ENCODE measurements at places on chromosomes 7 and 10.
A peak's percentile ranks its signal among the peaks of the same experiment; 100 is the strongest.

- no peak for DNase-seq
Observed at GRCh38 chr7:132544025-132544424, 32.2 kb downstream of the PLXNA4 start.

DNA sequence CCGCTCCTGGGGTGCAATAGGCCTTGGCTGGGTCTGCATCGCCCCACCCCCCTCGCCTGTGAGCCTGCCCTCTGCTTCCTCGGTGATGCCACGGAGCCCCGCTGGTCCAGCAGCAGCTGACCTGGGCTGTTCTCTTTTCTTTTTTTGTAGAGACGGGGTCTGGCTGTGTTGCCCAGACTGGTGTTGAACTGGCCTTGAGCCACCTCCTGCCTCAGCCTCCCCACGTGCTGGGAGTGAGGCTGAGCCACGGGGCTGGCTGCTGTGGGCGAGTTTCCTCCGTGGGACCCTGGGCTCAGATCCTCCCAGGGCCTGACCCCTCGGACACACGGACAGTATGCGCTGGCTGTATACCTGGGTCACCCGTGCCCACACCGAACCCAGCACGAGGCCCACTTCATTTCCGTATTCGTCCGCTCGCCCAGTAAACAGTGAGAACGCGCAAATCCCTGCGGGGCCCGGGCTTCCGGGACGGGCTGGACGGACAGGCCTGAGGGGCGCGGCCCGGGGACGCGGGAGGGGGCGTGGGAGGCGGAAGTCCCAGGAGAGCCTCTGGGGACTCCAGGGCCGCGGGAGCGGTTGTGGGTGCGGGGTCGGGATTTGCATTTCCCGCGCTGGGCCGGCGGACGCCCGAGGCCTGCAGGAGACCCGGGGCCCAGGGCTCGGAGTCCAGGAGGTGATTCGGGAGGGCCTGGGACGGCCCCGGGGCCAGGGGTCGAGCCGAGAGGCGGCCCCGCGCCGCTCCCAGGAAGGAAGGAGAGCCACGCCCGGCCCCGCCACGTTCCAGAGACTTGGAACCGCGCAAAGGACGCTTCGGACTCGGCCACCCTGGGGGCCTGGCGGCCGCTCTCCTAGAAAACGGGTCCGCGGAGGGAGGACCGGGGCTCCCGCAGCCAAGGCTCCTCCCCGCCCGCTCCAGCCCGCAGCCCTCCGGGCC is 57.7 kb upstream of the DNAJB6 start:
- DNase-seq = peak; percentile 75

DNA sequence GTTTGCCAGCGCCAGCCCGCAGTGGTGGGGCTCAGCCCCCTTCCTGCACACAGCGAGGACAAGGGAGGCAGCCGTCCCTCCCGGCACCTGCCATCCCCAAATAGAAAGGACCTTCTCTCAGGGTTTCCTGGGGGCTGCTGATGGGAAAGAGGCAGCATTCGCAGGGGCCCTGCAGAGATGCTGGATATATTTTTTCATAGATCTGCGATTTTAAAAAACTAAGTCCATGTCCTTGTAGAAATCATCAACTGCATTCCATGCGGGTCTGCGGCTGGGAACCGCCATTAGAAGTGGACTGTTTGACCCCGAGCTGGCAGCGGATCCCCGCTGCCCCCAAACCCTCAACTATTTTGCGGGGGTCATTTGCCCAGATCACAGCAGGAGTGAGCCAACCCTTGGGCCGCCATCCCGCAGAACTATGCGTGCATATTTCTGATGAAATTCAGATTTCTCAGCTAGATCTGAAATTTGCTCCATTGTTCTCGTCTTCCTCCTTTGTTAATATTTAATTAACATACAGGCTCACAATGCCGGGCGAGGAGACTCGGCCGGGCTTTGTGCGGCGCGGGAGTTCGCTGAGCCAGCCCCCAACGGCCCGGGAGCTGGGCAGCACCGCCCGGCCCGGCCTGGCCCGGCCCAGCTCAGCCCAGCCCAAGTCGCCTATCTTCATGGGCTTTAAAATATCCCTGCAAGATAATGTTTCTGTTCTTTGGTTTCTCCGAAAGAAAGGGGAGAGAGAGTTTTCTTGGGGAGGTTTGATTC is 2.0 kb downstream of the EN2 start:
- no peak for DNase-seq

GRCh38 chr10:13942035-13942434 is 355.3 kb downstream of the PRPF18 start:
- DNase-seq = no peak

GRCh38 chr7:30090111-30090510 is 44.7 kb upstream of the MTURN start:
- no peak for DNase-seq

DNA sequence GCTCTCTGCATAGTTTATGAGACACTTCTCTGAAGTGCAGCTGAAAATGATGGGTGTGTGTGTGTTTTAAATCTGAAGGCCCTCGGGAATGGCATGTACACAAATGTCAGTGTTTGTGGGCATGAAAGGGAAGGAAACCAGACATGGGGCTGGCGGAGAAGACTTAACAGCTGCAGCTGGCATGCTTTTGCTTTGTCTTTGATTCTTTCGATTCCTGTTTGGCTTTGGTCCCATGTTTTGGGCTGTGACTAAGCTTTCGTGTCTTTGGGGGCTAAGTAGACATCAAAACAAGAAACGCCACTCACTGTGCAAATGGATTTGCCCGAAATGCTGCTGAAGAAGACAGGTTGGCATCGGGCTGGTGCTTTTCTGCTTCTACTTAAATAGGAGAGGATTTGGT is 179.3 kb downstream of the PFKFB3 start:
- DNase-seq = no peak

GRCh38 chr10:123134915-123135414 is 805 bp upstream of the HMX3 start:
- no peak for DNase-seq

DNA sequence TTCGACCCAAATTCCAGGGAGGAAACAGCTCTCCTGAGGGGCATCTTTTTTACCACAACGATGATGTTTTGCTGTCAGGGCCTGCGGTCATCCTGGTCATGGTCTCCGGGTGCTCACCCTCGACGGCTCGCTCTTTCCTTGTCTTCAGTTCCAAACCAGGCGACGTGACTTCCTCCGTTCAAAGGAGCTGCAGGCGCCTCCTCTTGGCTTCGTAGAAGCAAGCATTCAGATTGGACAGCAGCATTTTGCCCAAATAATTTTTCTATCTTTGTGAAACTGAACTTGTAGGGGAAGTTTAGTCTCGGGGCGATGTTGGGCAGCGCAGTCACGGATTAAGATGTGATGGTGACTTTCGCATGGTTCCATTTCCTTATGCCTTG is 208.9 kb downstream of the DNAJB6 start:
- DNase-seq = peak; percentile 14

- no peak for DNase-seq
Observed at GRCh38 chr7:28483112-28483511, 70.8 kb downstream of the CREB5 start.

- DNase-seq = no peak
Observed at GRCh38 chr7:75596727-75597614, 104.9 kb downstream of the SPDYE5 start.

DNA sequence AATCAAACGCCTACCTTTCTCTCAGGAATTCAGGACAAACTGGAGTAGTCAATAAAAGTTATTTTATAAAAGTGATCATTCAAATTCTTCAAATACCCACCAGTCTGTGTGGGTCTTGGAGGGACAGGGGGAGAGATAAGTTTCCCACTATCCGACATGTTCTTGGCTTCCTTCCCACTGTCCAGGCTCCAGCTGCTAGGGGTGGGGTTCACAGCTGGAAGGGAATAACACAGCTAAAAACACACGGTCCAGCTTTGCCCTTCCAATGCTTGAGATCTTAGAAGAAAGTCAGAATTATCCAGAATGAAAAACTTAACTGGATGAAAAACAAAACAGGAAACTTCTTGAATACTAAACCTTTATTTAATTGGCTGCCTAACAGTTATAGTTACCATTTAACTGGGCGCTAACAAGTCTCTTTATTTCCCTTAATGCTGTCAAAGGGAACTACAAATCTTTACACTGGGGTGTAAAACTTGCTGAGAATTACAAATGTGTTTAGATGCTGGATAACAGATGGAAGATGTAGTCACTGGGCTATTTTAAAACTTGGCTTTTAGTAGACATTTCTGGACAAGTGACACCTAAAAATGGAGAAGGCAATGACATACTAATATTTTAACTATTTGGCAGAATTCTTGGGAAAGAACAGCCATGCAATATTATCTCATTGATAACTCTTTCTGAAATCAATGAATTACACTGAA is 172.8 kb upstream of the IMMP2L start:
- no peak for DNase-seq

GRCh38 chr10:27611236-27611635 is 107.1 kb downstream of the RAB18 start:
- no peak for DNase-seq

DNA sequence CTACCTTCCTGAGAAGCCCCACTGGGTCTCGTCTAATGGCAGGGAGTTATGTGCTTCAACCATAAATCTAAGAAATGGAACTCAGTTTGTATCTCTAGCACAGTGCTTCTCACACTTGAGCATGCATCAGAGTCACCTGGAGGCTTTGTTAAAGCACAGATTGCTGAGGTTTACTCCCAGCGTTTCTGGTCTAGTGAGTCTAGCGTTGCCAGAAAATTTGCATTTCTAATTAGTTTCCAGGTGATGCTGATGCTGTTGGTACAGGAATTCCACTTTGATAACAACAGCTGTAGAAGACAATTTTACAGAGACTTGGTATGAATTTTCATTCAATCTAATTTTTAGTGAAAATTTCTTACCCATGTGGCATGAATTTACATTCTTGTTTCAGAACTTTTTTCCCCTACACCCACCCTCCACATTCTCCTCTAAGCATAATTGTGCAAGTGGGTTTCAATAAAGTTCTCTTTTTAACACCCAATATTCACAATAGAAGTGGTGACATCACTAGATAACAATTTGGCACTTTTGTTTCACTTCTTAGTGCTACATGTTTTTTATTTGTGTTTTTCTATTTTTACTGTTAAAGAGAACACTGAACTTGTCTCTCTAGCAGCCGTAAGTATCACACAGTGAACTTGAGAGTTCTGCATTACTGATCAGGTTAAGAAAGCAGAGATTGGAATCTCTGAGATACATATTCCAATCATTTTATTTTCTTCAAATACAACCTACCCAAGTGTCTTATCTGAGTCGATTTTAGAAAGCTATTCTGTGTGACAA is 48.4 kb upstream of the BET1 start:
- DNase-seq = no peak

DNA sequence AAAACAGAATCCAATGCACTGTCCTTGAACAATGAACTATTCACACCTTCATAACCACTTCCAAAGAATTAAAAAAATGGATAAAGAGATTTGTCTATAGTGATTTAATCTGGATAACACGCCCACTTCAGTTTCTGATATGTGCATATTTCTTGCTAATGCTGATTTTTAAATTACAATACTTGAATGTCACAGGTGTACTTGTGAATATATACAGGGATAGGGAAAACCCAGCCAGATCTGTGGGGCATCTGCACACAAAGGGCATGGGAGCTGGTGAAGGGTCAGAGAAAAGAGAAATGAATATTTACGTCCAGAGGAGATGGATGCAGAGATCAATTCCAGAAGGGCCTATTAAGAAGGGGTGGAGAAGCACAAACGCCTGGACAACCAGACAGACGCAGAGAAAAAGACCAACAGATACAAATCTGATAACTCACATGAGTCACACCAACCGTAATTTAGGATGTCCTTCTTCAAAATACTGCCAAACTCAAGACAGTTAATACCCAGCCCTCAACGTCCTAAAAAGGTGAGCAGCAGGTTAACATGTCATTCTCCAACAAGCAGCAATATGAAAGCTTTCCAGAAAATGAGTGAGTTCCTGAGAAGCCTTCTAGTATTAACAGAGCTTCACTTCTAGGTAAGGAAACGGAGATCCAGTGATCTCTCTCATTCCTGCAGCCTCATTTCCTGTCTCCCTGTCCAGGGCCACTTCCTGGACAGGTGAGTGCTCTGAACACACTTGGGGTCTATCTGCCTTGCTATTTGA is 41.9 kb downstream of the PIP4K2A start:
- no peak for DNase-seq

- DNase-seq = no peak
Observed at GRCh38 chr7:1995426-1995825, 237.3 kb downstream of the MAD1L1 start.

DNA sequence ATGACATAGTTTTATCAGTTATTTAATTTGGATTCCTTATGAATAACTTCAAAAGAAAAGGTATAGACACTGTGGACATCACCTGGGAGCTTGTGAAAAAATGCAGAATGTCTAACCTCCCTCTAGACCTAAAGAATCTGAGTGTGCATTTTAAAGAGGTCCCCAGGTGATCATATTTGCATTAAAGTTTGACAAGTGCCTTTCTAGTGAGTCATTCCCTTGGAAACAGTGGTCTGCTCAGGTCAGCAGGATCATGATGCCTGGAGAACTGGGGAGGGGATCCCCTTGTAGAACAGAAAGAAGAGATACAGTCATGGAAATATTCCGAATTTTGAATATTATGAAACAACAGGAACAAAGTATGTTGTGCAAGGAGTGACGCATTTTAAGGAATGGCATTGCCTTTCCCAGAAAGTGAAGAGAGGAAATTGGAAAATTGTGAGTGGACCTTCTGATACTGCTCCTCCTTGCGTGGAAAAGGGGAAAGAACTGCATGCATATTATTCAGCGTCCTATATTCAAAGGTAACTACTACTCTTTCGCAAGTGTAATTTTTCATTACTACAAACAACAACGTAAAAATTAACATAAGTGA is 4.6 kb downstream of the STEAP2 start:
- DNase-seq = no peak

GRCh38 chr10:118594392-118595063 is 920 bp downstream of the PRLHR start:
- DNase-seq = peak; percentile 39

- no peak for DNase-seq
Observed at GRCh38 chr7:121501566-121501965, 105.5 kb upstream of the FAM3C start.

DNA sequence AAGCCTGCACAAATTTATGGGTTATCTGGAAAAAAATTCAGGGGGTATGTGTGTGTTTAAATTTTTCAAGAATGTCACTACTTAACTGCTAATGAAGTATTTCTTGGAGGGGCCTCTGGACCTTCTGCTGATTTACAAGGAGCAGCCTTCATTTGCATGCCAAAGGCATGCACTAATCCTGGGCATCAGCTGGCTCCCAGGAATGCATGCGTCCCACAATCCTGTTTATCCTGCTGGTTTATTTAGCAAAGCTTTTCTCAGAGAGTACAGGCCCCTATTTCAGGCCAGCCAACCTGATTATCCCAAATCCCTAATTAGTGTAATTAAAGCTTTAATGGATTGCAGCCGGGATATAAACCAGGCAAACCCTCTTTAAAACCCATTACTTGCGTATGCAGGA is 170.4 kb downstream of the TAX1BP1 start:
- DNase-seq = no peak

- DNase-seq = no peak
Observed at GRCh38 chr7:88395715-88396114, 89.0 kb upstream of the STEAP4 start.

- DNase-seq = no peak
Observed at GRCh38 chr10:93512565-93512964, 16.2 kb downstream of the CEP55 start.

- no peak for DNase-seq
Observed at GRCh38 chr7:137685433-137686164, 161.2 kb downstream of the DGKI start.

All from right cardiac atrium (tissue), 5 donors.